ENCODE measurements at places on chromosomes 11 and 22.

- DNase-seq, result no peak
Observed at GRCh38 chr11:20561915-20562314, 37.5 kb upstream of the SLC6A5 start.

DNA sequence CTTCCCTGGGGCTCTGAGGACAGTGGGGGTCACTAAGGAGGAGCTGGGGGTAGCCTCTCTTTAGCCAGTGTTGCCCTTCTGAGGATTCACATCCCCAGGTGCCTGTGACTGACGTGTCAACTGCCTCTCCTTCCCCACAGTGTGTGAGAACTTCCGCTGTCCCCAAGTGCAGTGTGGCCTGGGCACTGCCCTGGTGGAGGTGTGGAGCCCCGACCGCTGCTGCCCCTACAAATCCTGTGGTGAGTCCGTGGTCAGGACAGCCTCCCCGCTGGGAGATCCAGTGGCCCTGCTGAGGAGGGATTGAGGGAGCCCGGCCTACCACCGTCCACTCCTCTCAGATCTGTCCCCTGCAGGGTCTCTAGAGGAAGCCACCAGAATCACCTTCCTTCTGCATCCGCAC is 81.1 kb upstream of the MYOD1 start:
- no peak for DNase-seq

GRCh38 chr11:69588270-69588669 is 52.7 kb upstream of the CCND1 start:
- no peak for DNase-seq

GRCh38 chr22:33882991-33883390 is 37.3 kb downstream of the LARGE1 start:
- no peak for DNase-seq

- DNase-seq, result no peak
Observed at GRCh38 chr11:94379613-94380012, 21.6 kb downstream of the GPR83 start.

DNA sequence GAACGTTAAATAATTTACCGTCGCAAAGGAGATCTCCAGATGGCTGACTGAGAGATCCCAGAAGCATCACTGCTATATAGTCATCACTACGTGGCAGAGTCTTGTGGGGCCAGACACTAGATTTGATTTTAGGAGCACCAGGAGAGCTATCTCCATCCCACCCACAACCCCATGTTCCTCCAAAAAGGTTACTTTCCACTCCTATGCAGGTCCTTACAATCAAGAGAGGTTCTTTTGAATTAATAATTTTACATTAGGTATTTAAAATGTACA is 19.4 kb downstream of the GUCY1A2 start:
- DNase-seq, result no peak

DNA sequence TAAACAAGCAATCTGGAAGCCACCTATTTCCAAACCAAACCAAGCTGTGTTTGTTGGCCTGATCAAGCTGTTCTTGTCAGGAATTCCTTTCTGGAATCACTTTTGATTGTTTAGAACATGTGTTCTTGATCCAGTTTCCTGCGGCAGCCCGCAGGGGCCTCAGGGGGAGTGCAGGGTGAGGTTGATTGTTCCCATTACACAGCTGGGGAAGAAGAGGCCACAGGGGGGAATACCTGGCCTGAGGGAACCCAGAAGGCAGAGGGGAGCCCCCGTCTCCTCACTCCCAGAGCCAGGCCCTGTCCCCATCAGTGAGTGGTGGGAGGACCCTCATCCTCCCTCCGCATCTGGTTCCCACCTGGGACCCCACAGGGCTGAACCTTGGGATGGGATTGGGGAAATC is 4.2 kb downstream of the MRGPRD start:
- no peak for DNase-seq

DNA sequence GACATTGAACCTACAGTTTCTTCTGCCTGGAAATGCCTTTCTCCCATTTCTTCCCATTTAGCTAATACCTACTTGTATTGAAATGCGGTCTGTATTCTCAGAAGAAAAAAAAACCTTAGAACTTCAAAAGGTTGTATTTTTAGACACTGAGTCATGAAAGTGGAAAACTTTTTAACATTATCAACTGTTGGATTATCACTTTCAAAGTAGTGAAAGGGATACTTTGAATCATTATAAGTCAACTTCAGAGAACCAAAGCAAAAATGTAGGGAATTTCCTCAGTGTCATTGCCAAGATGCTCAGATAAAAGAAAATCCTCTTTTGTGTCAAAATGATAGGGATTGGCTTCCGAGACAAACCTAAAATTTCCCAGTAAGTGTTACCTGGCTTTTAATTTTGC is 6.6 kb downstream of the HOATZ start:
- no peak for DNase-seq

DNA sequence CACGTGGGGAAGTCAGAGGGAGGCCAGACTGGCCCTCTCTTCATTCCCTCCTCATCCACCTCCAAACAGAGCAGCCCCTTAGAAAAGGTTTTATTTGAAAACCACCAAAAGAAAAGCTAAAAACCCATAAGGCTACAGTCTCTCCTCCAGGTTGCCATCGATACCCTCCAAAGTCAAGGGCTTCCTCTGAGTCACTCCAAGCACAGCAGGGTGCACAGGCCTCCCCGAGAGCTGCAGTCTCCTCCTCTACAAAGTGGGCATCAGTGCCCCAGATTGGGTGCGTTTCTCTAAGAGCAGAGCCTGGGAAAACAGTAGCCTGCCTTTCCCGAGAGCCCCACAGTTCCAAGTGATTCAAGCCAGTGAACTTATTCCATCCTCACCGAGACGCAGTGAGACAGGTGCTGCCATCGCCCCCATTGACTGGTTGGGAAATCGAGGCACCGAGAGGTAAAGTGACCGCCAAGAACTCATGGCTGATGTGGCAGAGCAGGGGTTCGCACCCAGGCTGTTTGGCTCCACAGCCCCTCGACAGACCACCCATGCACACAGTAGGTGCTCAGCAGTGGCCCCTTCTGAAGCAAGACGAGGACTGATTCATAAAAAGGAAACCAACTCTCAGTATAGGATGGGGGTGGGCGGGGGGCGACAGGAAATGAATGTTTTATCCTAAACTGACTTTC is 91.7 kb upstream of the SHISAL1 start:
- no peak for DNase-seq

DNA sequence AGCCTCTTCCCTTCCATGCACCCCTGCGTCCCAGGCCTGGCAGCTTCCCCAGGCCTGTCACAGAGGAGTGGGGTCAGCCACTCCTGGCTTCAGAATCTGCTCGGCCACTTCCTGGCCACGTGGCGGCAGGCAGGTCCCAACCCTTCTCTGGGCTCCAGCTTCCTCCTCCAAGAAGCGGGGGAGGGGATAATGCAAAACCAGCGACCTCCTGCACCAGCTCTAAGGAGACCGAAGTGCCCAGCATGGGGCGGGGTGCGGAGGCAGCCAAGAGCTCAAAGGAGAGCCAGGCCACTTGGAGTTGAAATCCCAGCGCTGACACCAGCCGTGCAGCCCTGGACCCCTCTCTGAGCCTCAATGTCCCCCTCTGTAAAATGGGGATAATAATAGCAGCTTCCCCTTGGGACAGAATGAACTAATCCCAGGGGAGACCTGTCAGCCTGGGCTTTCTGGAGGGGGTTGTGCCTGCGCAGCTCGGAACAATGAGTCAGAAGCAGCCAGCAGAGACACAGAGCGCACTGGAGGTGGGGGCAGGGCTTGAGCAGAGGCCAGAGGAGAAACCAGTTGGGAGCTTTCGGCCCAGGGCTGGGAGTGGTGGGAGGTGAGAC is 22.8 kb upstream of the PICK1 start:
- DNase-seq, result no peak

- DNase-seq, result no peak
Observed at GRCh38 chr11:87456499-87456898, 418.8 kb downstream of the TMEM135 start.

GRCh38 chr11:118635237-118635591 is 27.8 kb downstream of the PHLDB1 start:
- peak; percentile 77 for DNase-seq

DNA sequence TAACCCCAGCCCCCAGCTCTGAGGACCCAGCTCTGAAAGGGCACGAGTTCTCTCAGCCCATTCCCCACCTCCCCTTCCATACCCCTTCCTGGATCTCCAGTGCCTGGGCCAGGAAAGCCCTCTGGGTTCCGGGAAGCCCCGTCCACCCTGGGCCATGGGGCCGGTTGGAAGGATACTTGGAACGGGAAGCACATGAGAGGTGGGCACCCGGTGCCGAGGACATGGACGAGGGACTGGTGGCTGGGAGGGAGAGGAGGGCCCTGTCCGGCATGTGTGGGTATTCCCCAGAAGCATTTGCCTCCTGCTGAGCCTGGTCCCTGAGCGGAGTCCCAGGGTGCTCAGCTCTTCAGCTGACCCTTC is 5.2 kb upstream of the HINFP start:
- DNase-seq, result no peak

DNA sequence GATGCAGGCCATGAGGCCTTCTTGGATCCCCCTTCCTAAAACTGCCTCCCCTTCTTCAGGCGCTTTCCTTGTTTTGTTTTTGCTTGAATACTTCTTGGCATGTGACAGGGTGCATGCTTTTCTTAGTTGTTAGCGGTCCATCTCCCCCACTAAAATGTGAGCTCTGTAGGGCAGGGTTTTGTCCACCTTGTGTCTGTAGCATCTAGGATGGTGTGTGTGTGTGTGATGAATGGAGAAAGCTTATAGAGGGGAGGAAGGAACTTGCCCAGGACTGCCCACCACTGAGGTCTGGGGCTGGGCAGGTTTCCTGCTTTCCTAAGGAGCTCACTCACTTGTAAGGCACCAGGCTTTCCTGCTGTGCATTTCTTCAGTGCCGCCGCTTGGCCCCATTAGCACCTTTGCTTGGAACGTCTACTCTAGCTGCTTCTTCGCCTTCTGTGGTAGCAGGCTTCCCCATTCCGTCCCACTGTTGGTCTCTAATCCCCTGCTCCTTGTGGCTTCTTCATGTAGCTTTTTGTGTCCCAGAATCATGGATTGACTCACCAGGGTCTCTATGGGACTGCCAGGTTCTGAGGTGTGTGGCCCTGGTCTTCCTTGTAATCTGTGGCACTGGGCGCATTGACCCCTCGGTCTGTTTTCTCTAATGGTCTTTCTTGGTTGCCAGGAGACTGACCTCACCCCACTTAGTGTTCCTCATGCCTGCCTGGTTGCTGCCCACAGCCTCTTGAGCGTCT is 3.3 kb downstream of the DGCR8 start:
- DNase-seq, result no peak

DNA sequence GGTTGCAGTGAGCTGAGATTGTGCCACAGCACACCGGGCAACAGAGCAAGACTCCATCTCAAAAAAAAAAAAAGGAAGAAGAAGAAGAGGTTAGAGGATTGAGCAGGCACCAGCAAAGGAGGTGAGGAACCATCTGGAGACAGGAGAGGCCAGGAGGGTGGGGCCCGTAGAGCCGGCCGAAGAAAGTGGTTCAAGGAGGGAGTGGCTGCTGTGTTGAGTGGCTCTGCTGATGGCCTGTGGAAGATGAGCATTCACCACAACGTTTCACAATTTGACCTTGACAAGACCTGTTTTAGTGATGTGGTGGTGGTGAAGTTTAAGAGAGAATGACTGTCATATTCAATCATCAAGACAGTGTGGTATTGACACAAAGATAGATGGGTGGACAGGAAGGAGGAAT is 6.8 kb upstream of the CTSD start:
- DNase-seq, result no peak

DNA sequence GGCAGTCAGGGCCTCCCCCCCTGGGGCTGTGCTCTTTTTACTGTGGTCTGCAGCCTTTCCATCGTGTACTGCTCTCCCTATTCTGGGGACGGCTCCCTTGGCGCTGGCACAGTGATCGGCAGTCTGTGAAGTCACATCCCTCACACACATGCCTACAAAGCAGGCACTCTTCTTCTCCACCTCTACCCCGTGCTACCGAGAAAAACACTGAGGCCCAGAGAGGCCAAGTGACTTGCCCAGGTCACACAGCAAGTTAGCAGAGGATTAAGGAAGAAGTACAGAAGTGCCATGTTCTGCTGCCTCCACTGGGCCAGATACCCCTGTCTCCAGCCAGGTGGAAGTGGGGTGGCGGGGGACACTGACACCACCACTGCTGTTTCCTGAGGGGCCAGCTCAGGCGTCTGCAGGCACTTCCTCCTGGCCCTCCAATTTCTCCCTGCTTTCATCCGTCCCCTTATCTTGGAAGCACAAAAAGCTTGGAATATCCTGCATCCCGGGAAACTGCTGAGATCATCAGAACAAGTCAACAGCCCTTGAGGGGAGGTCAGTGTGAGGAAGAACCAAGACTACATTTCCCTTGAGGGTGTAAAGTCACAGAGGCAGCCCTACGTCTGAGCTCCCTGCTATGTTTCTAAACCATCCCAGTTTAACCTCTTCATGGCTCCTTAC is 30.2 kb upstream of the KLHL35 start:
- DNase-seq, result no peak

DNA sequence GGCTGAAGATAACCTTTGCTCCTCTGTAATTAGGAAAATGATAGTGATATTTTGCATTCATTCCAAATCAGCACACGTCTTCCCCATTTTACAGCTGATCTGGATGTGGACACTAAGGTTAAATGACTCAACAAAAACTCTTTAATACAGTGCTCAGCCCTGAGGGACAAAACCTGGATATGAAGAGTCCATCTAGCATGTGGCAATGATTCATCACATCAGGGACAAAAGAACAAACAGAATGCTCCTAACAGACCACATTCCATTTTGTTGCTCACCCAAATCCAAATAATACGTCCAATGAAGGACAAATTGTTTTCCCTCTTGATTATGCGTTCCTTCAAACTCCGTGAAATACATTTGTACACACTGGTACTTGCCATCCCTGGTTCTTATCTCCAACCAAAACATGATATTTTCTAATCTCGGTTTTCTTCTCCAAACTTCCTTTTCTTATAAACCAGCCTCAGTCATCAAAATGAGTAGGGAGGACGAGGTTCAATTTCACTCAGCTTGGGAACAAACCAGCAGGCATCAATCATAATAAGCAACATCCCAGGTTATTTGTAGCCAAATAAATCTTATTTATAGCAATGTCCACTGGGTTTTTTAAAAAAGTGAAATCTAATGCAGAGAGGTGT is 53.7 kb upstream of the MTMR2 start:
- DNase-seq, result no peak

DNA sequence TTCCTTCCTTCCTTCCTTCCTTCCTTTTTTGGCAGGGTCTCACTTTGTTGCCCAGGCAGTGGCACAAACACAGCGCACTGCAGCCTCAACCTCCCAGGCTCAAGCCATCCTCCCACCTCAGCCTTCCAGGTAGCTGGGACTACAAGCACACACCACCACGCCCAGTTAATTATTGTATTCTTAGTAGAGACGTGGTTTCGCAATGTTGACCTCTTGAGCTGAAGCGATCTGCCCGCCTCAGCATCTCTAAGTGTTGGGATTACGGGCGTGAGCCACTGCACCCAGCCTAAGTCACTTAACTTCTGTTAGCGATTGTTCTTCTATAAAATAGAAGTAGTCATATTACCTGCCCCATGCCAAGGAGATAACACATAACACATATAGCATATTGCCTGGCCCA is 2.8 kb upstream of the SYTL2 start:
- no peak for DNase-seq

GRCh38 chr11:114080219-114080618 is 20.7 kb downstream of the ZBTB16 start:
- DNase-seq, result no peak

GRCh38 chr22:23275751-23276150 is 95.4 kb downstream of the BCR start:
- DNase-seq, result no peak

GRCh38 chr22:38172832-38173640 is 8.6 kb downstream of the PLA2G6 start:
- DNase-seq, result no peak
